ENCODE measurements at places on chromosomes 4 and X. TPM values are rescaled to one million over a fixed set of nuclear protein-coding genes. Genes with fewer than 3 reads are reported as not detected.
A peak's percentile ranks its signal among the peaks of the same experiment; 100 is the strongest.

DNA sequence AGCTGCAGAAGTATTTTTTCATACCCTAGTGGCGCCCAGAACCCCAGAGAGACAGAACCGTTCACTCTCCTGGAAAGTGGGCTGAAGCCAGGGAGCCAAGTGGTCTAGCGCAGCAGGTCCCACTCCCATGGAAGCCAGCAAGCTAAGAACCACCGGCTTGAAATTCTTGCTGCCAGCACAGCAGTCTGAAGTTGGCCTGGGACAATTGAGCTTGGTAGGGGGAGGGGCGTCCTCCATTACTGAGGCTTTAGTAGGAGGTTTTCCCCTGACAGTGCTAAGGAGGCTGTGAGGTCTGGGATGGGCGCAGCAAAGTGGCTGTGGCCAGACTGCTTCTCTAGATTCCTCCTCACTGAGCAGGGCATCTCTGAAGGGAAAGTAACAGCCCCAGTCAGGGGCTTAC is 84.5 kb upstream of the ATXN3L start:
- DNase-seq = no peak

GRCh38 chrX:14738643-14739042 is 134.2 kb downstream of the FANCB start:
- DNase-seq = peak; percentile 10

DNA sequence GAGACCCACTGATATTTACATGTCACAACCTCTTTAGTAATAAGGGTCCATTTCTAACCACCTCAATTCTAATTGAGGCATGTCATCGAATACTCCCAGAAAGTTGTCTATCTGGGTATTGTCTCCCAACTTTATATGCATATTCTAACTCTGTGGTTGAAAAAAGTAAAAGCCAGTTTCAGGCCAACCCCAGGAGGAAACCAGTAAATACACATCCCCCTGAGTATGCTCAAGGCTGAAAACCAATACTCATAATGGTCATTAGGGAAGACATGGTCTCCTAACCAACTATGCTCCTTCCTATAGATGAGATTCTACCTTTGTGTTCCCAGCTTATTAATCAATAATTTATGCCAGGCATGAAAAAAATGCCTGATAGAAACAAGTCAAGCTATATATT is 96.6 kb downstream of the SH3KBP1 start:
- no peak for DNase-seq

DNA sequence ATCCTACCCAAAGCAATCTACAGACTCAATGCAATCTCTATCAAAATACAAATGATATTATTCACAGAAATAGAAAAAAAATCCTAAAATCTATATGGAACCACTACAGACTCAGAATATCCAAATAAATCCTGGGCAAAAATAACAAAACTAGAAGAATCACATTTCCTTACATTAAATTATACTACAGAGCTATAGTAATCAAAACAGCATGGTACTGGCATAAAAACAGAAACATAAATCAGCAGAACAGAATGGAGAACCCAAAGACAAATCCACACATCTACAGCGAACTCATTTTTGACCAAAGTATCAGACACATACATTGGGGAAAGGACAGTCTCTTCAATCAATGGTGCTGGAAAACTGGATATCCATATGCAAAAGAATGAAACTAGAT is 304.1 kb upstream of the FGF13 start:
- DNase-seq = no peak

- DNase-seq = peak; percentile 62
Measured at GRCh38 chr4:102780476-102781144, 19.8 kb upstream of the MANBA start.

DNA sequence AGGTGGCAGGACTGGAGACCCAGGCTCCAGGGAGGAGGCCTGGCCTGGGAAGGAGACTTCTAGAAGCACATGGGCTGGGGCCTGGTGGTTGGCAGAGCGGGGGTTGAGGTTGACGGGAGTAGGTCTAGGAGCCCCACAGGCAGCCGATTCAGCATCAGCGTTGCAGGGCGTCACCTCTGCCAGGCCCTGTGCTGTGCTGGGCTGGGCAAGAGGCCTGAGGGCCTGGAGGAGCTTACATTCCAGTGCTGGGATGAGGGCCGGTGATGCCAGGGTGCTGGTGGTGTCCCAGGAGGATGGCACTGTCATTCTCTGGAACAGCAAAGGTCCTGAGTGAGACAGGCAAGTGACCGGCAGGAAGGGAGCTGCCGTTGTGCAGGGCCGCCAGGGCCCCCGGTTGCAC is 76.6 kb downstream of the SORCS2 start:
- DNase-seq = no peak

- DNase-seq = no peak
Measured at GRCh38 chr4:148335133-148335532, 107.1 kb downstream of the NR3C2 start.

DNA sequence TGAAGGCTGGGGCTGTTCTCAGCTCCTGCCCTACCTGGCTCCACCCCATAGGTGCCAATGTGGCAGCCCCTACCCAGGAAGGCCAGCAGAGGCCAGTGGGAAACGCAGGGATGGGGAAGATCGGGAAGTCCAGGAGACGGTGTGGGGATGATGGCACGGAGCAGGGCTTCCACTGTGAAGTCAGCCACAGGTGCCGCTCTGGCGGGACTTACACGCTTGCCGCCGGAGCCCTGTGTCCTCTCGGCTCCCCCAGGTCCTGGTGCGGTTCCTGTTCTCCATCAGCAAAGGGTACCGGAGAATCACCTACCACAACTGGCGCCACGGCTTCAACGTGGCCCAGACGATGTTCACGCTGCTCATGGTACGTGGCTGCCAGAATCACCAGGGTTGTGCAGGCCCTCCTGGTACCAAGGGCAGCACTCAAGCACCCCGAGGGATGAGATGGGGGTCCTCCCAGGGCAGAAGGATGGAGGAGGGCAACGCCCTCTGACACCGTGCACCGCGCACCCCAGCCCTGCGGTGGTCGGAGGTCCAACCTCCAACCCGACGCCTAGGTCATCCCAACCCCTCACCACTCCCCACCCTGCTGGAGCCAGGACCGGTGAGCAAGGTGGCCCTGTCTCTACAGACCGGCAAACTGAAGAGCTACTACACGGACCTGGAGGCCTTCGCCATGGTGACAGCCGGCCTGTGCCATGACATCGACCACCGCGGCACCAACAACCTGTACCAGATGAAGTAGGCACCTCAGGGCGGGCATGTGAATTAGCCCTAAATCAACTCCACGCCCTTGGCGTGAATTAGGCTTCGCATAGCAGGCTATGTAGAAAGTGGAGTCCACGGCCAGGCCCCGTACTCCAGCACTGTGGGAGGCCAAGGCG is 12.0 kb downstream of the ATP5ME start:
- DNase-seq = no peak

DNA sequence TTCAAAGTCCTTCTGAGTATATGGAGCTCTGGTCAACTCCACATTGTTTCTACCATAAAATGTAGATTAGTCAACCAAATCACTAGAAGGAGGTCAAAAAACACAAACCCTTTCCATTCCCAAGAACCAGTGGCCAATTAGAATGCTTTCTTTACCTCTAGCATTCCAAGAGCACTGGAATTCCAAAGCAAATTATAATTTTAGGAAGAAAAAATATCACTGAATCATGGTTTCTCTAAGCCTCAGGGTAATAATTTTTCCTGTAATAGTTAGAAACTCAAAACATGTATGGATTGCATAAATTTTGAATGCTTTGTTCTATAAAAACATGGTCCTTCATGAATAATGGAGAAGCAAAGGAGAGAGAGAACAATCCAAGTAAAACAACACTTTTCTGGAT is 39.5 kb downstream of the LEF1 start:
- DNase-seq = no peak

- peak; percentile 51 for DNase-seq
Measured at GRCh38 chrX:123756320-123756719, 23.5 kb upstream of the THOC2 start.

- no peak for DNase-seq
Measured at GRCh38 chr4:145066063-145066501, 31.9 kb downstream of the ANAPC10 start.

DNA sequence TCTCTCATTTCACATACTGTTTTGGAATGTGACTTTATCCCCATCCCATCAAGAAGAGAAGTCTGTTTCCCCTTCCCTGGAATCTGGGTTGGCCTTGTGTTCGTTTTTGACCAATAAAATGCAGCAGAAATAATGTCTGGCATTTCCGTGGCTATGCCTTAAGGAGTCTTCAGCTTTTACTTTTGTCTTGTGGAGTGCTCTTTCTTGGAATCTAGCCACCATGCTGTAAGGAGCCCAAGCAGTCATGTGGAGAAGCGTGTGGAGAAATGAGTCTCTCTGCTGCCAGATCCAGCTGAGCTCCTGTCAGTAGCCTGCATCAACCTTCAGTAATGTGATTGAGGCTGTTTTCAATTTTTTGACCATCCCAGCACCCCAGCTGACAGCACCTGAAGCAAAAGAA is 84.4 kb upstream of the ARMCX2 start:
- DNase-seq = no peak

- DNase-seq = no peak
Measured at GRCh38 chr4:20658456-20658855, 41.8 kb upstream of the PACRGL start.

- DNase-seq = no peak
Measured at GRCh38 chrX:134287346-134287745, 50.4 kb downstream of the CCDC160 start.

DNA sequence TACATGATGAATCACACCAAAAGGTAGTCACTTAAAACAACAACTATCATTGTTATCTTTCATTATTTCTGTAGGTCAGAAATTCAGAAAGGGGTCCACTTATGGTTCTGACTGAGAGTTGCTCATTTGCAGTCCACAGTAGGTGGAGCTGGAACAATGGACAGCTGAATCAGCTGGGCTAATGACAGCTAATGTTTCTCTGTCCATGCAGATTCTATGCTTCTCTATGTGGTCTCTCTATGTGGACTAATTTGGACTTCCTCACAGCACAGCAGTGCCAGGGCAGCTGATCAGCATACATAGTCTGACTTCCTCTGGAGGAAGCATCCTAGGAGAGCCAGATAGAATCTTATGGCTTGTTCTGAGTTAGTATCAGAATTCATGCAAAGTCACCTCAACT is 131.7 kb upstream of the INTU start:
- DNase-seq = peak; percentile 42

- DNase-seq = no peak
Measured at GRCh38 chr4:108336076-108336475, 167.3 kb upstream of the LEF1 start.

The MRFAP1 gene
- polyA plus RNA-seq = 279 TPM

The GAGE12C gene
- not detected for polyA plus RNA-seq

The CLDN34 gene
- 0.14 TPM for polyA plus RNA-seq

The AR gene
- 1.5 TPM for polyA plus RNA-seq

The UGT2B10 gene
- polyA plus RNA-seq = not detected

The SLC25A6 gene
- polyA plus RNA-seq = 615 TPM

The RNF113A gene
- 17.0 TPM for polyA plus RNA-seq

The MORF4L2 gene
- 795 TPM for polyA plus RNA-seq

The RNF150 gene
- 6.6 TPM for polyA plus RNA-seq

The HS3ST1 gene
- 0.09 TPM for polyA plus RNA-seq

The GYPE gene
- polyA plus RNA-seq = 0.36 TPM

The NCAPG gene
- 9.1 TPM for polyA plus RNA-seq

The PNMA6A gene
- 0.37 TPM for polyA plus RNA-seq
